ENCODE measurements at places on chromosomes 5 and 9.

- no peak for DNase-seq
Measured at GRCh38 chr5:124373883-124374282, 372.6 kb downstream of the ZNF608 start.

DNA sequence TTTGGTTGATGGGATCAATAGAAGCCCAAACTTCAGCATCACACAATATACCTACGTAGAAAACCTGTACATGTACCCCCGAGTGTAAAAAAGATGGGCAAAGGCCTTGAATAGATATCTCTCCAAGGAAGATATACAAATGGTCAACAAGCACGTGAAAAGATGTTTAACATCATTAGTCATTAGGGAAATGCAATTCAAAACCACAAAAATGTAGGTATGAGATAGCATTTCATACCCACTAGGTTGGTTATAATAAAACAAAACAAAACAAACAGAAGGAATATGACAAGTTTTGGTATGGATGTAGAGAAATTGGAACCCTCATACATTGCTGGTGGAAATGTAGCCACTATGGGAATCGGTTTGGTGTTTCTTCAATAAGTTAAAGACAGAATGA is 33.1 kb upstream of the PPARGC1B start:
- no peak for DNase-seq

- DNase-seq, result no peak
Measured at GRCh38 chr9:124333203-124333579, 75.4 kb downstream of the NEK6 start.

GRCh38 chr5:179585941-179586401 is 35.6 kb downstream of the RUFY1 start:
- no peak for DNase-seq

DNA sequence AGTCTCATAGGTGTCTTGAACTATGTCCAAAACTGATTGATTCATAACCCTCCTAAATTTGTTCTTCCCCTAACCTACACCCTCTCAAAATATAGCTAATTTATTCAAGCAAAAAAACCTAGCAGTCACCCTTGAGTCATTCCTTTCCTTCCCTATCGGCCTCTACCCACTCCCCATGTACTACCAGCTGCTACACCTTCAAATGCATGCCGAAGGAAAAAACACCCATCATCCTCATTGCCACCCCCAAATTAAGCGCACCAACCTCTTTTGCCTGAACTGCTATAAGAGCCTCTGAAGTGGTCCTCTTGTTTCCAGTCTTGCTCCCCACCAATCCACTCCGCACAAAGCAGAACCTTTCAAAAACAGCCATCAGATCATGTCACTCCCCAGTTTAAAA is 12.6 kb downstream of the LIFR start:
- no peak for DNase-seq

DNA sequence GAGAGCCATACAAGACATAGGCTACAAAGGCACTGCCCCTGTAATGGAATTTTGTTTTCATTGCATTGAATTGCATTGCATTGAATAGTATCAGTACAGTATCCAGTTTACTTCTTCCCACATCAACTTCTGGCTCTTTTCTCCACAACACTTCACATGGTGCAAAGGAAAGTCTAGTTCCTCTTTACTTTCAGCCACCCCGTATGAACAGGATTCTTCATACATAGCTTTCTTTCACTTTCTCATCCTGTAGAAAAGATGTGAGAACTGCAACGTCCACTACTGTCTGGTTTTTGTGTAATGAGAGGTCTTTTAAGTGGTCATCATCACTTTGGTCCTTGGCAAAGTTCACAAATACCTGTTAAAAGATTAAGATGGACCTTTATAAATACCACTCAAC is 20.2 kb downstream of the NIPSNAP3B start:
- DNase-seq, result no peak

DNA sequence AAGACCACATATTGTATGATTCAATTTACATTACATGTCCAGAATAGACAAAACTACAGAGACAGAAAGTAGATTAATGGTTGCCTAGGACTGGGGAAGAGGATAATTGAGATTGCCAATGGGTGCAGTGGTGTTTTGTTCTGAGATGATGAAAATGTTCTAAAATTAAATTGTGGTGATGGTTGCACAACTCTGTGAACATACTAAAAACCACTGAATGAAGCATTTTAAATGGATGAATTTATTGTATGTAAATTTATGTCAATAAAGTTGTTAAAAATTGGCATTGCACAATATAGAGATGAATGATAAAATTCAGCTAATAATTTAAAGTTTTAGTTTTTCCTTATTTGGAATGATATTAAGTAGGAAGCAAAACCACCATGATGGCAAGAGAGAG is 109.5 kb upstream of the NR4A3 start:
- DNase-seq, result no peak

GRCh38 chr5:111453295-111453694 is 59.0 kb downstream of the STARD4 start:
- no peak for DNase-seq

- no peak for DNase-seq
Measured at GRCh38 chr9:124349267-124349666, 66.0 kb downstream of the PSMB7 start.

DNA sequence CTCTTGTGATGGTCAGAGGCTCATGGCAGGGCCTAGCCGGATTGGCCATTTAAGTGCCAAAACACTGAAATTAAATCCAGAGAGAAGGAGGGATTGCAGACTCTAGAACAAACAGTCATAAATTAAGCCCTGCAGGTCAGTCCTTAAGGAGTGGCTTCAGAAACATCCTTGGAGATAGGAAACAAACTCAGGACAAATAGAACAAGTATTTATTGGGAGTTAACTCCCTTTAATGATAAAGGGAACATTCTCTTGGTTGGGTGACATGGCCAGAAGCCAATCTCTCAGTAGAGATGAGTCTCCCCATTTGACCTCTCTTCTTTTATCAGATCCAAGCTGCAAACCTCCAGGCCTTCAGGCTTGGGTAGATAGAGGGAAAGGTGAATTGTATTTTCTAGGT is 17.4 kb downstream of the PCSK5 start:
- no peak for DNase-seq

- no peak for DNase-seq
Measured at GRCh38 chr5:142872217-142872616, 102.0 kb downstream of the ARHGAP26 start.

DNA sequence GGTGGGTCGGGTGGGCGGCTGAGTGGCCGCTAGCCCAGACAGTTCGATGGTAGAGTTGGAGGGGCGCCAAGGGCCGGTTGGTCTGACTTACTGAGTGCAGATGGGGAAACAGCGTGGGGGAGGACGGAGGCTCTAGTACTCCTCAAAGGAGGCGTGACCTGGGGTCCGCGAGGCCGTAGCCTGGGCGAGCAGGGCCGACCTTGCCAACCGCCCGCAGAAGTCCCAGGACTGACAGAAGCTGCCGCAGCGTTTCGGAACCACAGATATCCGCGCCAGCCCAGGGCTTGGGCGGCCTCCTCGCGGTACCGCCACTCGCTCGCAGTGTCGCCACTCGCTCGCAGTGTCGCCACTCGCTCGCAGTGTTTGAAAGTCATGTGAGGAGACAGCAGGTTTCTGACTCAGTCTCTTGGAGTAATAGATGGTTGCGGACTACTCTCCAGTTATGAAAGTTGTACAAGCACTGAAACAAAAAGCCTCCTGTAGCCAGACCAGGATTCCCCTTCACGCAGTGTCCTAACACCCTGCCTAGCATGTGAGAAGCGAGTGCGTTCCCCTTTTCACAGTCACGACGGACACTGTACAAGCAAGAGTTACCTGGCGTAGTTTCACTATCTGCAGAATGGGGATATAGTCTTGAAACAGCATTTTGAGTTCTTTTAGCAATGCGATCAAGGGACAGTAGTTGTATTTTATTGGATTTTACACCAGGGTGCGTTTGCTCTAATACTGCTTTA is 674 bp downstream of the TMEM38B start:
- peak; percentile 80 for DNase-seq

- no peak for DNase-seq
Measured at GRCh38 chr5:103210952-103211351, 47.6 kb upstream of the MACIR start.

DNA sequence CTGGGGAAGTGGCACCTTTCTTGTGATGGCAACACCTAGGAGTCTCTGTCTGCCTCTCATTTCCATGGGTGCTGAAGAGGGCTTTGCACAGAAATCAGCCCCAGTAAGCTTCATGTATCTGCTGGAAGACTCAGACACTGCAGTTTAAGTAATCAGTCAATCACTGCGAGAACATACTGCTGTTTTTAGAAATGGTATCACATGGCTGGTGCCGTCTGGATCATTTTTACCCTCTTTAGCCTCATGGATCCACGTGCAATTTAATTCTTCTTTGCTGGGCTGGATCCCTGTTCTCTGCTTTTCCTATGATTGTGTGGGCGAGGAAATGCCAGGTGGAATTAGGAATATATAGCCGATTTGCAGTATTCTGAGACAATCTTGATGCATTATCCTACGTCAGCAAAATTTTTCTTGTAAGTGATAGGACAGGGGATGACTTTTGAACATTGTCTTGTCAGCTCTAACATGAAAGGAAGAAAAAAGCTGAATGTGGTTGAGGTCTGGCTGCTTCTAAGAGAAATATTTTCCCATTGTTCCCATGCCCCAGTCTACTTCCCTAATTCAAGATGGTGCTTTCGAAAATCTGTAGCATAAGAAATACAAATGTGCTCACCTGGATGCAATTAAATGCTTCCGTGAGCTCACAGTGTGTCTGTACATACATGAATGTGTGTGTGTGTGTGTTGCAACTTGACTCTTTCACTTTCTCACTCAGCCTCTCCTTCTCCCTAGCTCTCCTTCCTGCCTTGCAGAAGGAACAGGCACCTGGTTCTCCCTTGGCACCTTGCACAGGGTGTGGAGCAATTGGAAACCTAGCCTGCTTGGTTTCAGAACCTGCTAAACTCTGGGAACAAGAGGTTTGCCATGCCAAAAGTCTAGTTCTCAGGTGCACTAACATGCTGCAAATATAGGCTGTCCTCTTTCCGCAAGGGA is 281.6 kb downstream of the NTRK2 start:
- DNase-seq, result no peak

DNA sequence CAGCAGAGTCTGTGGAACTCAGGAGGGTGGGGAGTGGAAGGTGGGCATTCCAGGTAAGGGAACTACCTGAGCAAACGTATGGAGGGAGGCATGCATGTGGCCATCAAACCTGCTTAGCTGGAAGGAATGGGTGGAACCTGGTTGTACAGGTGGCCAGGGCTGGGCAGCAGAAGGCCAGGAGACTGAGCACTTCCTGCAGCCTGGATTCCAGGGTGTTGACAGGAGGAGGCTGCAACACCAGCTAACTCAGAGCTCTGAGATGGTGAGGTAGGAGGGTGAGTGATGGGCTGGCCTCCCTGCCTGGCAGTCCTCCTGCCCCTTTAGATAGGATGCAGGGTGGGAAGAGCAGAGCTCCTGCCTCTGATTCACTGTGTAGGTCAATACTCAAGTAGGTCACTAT is 92.5 kb upstream of the CPEB4 start:
- no peak for DNase-seq

DNA sequence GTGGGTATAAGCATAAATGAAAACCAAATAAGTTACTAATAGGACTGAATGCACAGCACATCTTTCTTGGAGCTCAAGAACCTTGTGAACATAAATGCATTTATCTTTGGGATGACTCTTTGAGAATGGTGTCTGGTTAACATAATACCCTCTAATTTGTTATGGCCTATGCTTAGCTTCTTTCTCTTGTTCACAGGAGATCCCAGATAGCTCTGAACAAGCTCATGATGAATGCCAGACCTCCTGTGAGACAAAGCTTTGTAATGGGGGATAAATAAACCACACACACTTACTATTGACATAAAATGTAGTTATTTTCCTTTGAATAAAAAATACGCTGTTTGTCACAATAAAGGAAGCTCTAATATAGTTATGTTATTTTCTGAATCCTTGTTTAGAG is 111.5 kb downstream of the PSAT1 start:
- no peak for DNase-seq

- no peak for DNase-seq
Measured at GRCh38 chr9:132162764-132163456, 1.1 kb downstream of the NTNG2 start.

- peak; percentile 48 for DNase-seq
Measured at GRCh38 chr5:150625831-150626746, 14.4 kb upstream of the SYNPO start.

GRCh38 chr5:149638546-149639241 is 57.4 kb downstream of the ARHGEF37 start:
- no peak for DNase-seq

DNA sequence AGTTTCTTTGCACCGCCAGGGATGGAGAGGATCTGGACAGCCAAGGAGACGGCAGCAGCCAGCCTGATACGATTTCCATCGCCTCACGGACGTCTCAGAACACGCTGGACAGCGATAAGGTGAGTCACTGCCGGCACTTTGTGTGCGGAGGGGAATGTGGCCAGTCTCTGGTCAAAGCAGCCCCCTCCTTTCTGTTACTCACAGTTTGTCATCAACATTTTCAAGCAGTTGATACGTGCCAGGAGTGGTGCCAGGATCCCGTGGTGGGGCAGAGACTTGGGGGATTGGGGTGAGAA is 175.1 kb upstream of the OTULINL start:
- DNase-seq, result no peak

- no peak for DNase-seq
Measured at GRCh38 chr5:37892586-37892985, 52.7 kb upstream of the GDNF start.

- DNase-seq, result no peak
Measured at GRCh38 chr5:34551911-34552433, 104.2 kb upstream of the RAI14 start.

- DNase-seq, result no peak
Measured at GRCh38 chr9:131483319-131484050, 19.2 kb upstream of the POMT1 start.

GRCh38 chr5:65418661-65419060 is 63.1 kb downstream of the ADAMTS6 start:
- no peak for DNase-seq

GRCh38 chr5:95892784-95893354 is 68.8 kb downstream of the ELL2 start:
- peak; percentile 54 for DNase-seq

- DNase-seq, result no peak
Measured at GRCh38 chr5:59238126-59238902, 655.2 kb downstream of the PDE4D start.

- no peak for DNase-seq
Measured at GRCh38 chr9:109600142-109600541, 102.0 kb upstream of the PTPN3 start.

- DNase-seq, result no peak
Measured at GRCh38 chr9:108113596-108113995, 624.0 kb upstream of the KLF4 start.

DNA sequence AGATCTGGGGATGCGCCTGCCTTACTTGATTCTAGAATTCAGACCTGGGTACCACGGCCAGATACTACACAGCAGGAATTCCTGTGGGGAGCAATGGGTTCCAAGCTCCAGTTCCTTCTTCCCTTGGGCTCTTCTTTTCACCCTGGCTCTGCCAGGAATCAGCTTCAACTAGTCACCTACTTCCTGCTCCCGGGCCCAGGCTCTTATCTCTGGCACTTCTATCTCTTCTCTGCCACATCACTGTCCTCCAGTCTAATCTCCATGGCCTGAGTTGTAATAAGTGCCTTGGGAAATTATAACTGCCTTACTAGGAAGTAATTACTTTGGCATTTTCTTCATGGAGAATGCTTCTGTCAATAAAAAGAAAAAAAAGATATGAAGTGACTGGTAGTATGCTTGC is 26.2 kb upstream of the SERINC5 start:
- DNase-seq, result no peak

All from NAMALWA (cell line).